ENCODE measurements at places on chromosomes 1 and 21.

DNA sequence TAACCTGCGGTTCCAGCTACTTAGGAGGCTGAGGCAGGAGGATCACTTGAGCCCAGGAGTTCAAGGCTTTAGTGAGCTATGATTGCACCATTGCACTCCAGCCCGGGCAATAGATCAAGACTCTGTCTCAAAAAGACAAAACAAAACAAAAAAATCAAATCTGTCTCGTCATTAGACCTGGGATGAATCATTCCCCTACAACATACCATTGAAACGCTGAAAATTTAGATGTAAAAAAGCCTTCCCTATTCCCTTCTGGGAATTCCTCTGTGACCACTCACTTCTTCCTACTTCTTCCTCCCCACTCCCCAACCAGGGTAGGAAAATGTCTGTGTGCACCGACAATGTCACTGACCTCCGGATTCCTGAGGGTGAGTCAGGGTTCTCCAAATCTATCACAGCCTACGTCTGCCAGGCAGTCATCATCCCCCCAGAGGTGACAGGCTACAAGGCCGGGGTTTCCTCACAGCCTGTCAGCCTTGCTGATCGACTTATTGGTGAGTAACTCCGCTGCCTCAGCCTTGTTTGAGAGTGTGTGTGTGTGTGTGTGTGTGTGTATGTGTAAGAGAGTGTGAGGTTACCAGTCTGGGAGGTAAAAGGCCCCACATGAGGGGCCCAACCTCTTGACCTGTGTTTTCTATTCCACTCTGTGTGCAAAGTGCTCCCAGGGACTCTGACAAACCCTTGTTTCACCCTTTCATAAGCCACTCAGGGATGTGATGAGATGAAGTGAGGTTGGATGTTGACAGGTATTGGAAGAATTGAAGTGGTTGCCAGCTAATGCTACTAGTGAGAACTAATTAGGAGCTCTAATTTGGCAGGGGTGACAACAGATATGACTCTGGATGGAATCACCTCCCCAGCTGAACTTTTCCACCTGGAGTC is 16.3 kb upstream of the SARS1 start:
- peak; percentile 69 for DNase-seq

- no peak for DNase-seq
Measured at GRCh38 chr1:204454476-204454875, 40.1 kb downstream of the PIK3C2B start.

DNA sequence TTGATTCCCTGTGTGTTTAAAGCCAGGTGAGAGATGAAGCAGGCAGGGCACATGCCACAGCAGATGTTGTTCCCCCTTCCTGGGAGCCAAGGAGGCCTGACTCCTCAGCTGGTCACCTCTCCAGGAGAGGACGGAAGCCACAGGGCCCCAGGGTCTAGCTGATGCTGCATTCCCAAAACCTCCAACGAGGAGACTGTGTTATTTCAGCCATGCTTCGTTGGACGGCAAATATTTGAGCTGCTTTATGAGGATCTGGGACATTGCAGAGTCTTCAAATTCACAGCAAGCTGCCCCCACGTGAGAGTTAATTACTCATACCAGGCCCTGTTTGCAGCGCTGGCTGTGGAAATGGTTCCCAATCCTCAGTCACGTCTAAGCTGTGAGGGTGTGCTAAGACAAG is 85.3 kb downstream of the CDC7 start:
- DNase-seq = no peak

GRCh38 chr1:41440321-41441085 is 44.0 kb downstream of the EDN2 start:
- DNase-seq = no peak

Measured in SW480 (cell line).